ENCODE measurements at places on chromosomes 5 and 9. TPM values are rescaled to one million over a fixed set of nuclear protein-coding genes. Genes with fewer than 3 reads are reported as not detected.

The ANKRD31 gene
- total RNA-seq = not detected

The IL9 gene
- not detected for total RNA-seq

The FBN2 gene
- 16.1 TPM for total RNA-seq

The HINT2 gene
- total RNA-seq = 27.3 TPM

The RNF183 gene
- total RNA-seq = not detected

The ALDOB gene
- 20.1 TPM for total RNA-seq

The CFAP157 gene
- not detected for total RNA-seq

The CCDC192 gene
- not detected for total RNA-seq

DNA sequence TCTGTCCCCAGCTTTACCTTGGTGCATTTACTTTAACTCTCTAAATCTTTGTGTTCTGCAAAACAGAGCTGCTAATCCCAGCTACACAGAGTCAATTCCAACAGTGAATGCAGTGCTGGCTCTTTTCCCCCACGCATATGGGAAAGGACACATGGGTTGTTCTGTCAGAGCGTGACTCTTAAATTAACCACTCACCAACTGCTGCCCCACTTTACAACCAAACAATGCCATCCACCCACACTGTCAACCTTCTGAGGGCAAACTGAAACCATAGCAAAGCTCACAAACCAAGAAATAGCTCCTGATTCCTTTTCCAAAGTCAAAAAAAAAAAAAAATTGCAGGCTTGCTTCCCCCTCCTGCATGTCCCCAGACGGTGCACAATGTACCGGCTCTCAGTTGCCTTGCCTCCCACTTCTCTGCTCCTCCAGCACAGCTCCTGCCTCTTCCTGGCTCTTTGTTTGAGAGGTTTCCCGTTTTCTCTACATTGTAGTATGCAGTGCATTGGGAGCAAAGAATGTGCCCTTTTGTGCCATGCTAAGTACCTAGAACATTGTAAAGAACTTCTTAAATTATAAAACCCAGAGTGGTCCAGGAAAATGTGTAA lies 151.5 kb upstream of the DAPK1 start:
- H3K4me1 ChIP-seq = no peaks in the 10 kb centered on the region
- DNase-seq = no peak
- H3K27me3 ChIP-seq = no peaks in the 10 kb centered on the region
- H3K36me3 ChIP-seq = no peaks in the 10 kb centered on the region
- H3K4me3 ChIP-seq = no peak overlapping the region

GRCh38 chr9:7862170-7862569 lies 62.6 kb upstream of the DMAC1 start:
- no peak overlapping the region for H3K4me3 ChIP-seq
- no peak overlapping the region for H3K27ac ChIP-seq
- H3K36me3 ChIP-seq = no peaks in the 10 kb centered on the region
- no peak for DNase-seq
- H3K4me1 ChIP-seq = no peaks in the 10 kb centered on the region

DNA sequence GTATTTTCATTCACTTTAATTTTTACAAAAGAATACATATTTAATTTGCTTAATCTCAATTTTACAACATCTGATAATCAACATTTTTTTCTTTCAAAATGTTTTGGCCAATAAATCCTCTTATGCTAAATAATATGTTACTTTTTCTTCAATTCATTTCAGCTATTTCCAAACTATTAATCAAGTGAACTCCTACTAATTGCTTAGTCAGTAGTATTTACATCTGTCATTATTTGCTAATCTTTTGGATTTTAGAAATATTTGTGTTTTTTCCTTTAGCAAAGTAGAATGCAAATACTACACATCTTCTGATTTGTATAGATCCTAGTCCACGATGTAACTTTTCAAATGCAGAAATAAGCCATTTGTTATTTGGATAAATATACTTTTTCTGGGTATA lies 1.6 kb upstream of the TNPO1 start:
- H3K4me3 ChIP-seq = no peak overlapping the region

GRCh38 chr5:180823940-180824629 lies 21.5 kb upstream of the MGAT1 start:
- H3K27me3 ChIP-seq = no peaks in the 10 kb centered on the region
- H3K4me1 ChIP-seq = peaks cover 46% of the 10 kb centered on the region
- no peak overlapping the region for H3K4me3 ChIP-seq
- peak overlapping the region; percentile 15 for H3K27ac ChIP-seq
- no peaks in the 10 kb centered on the region for H3K36me3 ChIP-seq

GRCh38 chr9:110254500-110254899 lies 1.8 kb downstream of the TXN start:
- no peak for DNase-seq
- no peaks in the 10 kb centered on the region for H3K27me3 ChIP-seq
- H3K4me3 ChIP-seq = peak overlapping the region; percentile 93
- H3K4me1 ChIP-seq = peaks cover 61% of the 10 kb centered on the region

DNA sequence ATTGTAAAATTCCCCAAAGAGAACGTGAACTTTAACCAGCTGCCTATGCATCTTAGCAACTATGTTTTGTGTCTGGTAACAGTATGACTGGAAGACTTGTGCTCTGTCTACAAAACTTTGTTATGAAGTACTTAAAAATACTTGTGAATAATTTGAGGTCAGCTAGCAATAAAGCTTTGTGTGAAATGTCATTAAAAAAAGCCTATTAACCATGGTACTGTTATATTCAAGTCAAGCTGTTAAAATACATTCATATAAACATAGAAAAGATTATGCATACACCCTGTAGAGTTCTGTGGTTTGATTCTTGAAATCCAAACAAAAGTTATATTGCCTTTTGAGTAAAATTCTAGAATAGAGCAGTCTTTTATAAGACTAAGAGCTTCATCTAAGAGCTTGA lies 60.1 kb downstream of the VCAN start:
- H3K4me3 ChIP-seq = no peak overlapping the region
- H3K27ac ChIP-seq = no peak overlapping the region
- H3K36me3 ChIP-seq = no peaks in the 10 kb centered on the region
- no peak for DNase-seq
- H3K27me3 ChIP-seq = no peaks in the 10 kb centered on the region

- peak; percentile 78 for DNase-seq
- peaks cover 7% of the 10 kb centered on the region for H3K4me1 ChIP-seq
- H3K27me3 ChIP-seq = peaks cover 5% of the 10 kb centered on the region
- no peak overlapping the region for H3K27ac ChIP-seq
These were observed 26.9 kb upstream of the CNOT6 start for GRCh38 chr5:180467028-180467975.

GRCh38 chr9:92263131-92263530 lies 30.4 kb downstream of the IARS1 start:
- H3K4me1 ChIP-seq = no peaks in the 10 kb centered on the region
- no peaks in the 10 kb centered on the region for H3K27me3 ChIP-seq
- H3K27ac ChIP-seq = no peak overlapping the region
- no peak overlapping the region for H3K4me3 ChIP-seq
- H3K36me3 ChIP-seq = peaks cover 94% of the 10 kb centered on the region

DNA sequence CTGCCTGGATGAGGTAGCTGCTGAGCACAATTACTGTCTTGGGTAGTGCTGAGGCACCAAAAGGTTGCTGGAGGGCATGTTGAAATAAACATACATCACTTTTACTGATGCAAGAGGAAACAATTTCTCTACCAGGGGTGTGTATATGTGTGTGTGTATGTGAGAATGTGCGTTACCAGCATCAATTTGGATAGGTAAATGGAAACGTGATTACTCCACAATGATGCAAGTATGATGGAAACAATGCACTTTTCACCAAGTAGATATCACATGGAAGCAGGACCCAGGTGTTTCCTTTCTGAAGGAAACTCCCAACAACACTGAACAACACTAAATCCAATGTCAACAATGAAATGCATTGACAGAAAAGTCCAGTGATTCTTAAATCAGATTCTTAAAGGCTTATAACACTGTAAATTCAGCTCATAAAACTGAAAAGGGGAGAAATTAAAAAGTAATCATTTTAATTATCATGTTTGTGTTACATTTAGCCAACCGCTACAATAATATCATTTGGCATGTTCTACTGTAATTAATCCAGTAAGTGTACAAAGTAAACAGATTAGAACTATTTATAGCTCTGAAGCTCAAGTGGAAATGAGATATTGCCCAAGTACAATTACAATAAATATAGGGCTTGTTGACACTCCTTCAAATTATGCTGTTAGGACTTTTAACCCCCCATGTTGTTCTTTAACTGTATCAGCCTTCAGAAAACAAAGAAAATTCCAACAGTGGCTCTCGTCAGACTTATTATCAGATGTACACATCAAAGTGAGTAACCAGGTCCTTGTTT lies 25.3 kb downstream of the YIPF5 start:
- no peaks in the 10 kb centered on the region for H3K36me3 ChIP-seq
- DNase-seq = no peak
- no peaks in the 10 kb centered on the region for H3K4me1 ChIP-seq
- no peak overlapping the region for H3K27ac ChIP-seq
- H3K4me3 ChIP-seq = no peak overlapping the region

- no peaks in the 10 kb centered on the region for H3K4me1 ChIP-seq
- no peak overlapping the region for H3K4me3 ChIP-seq
- H3K27me3 ChIP-seq = no peaks in the 10 kb centered on the region
- no peaks in the 10 kb centered on the region for H3K36me3 ChIP-seq
These were observed 1536.2 kb downstream of the EFNA5 start for GRCh38 chr5:106134549-106134948.

DNA sequence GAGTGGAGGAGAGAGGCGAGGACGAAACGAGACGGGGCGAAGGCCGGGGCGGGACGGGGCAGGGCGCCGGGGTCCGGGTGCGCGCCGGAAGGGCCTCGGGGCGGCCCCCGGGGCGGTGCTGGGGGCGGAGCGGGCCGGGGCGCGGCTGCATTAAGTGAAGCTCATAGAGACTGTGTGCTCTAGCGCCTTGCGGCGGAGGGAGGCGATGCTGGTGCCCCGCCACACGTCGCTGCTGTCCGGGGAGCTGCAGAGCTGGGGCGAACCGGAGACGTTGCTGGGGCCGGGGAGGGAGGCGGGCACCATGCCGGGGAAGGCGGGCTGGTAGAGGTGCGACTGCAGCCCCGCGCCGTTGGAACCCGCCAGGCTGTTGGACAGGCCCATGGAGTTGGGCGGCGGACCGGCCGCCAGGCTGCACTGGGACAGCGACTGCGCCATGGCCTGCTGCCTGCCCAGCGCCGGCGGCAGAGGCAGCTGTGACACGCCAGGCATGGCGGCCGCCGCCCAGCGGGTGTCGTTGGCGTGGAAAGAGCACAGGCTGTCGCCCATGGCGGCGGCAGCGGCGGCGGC lies 8.3 kb downstream of the OTP start:
- H3K4me1 ChIP-seq = peaks cover 22% of the 10 kb centered on the region
- H3K27ac ChIP-seq = no peak overlapping the region
- peak; percentile 64 for DNase-seq

DNA sequence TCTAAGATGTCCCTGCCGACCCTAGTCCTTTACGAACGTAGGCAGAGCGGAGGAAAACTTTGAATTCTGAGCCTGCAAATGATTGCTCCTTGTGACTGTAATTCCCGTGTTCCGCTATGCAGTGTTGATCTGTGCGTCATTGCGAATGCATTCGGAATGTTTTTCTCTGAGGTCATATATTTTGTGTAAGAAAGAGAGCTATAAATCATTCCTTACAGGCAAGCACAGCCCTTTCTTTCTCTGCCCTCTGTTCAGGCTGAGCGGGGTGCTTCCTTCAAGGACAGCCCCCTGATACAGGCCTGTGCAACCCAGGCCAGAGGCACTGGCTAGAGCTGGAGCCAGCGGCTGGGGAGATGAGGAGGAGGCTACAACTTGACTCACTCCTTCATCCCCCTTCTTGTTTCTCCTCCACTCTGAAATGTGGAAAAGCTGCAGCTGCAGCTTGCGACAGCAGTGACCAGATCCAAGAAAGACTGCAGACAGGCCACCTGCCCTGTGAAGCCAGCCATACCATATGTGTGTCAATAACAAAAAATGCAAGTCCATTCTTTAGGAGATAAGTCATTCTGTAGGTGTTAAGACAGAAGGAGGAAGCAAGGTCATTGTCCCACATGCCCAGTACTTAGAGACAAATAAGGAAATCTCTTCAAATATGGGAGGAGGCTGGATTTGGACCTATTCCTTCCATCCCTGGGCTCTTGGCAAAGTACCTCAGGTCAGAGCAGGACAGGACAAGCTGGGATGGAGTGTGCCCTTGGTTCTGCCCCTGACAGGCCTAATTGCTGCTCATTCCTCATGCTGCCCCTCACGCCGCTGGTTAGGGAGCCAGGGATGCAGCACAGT lies 345.7 kb upstream of the WWC1 start:
- H3K4me1 ChIP-seq = no peaks in the 10 kb centered on the region
- H3K36me3 ChIP-seq = no peaks in the 10 kb centered on the region
- H3K27ac ChIP-seq = peak overlapping the region; percentile 57
- H3K27me3 ChIP-seq = no peaks in the 10 kb centered on the region

GRCh38 chr5:10461904-10462555 lies 20.4 kb downstream of the ROPN1L start:
- H3K36me3 ChIP-seq = no peaks in the 10 kb centered on the region
- no peaks in the 10 kb centered on the region for H3K27me3 ChIP-seq
- no peaks in the 10 kb centered on the region for H3K4me1 ChIP-seq

GRCh38 chr9:95341293-95341962 lies 23.9 kb upstream of the FANCC start:
- no peaks in the 10 kb centered on the region for H3K4me1 ChIP-seq
- no peaks in the 10 kb centered on the region for H3K36me3 ChIP-seq
- no peak overlapping the region for H3K27ac ChIP-seq
- H3K4me3 ChIP-seq = no peak overlapping the region
- H3K27me3 ChIP-seq = no peaks in the 10 kb centered on the region

- peaks cover 30% of the 10 kb centered on the region for H3K4me1 ChIP-seq
- H3K4me3 ChIP-seq = no peak overlapping the region
- H3K36me3 ChIP-seq = no peaks in the 10 kb centered on the region
- no peak overlapping the region for H3K27ac ChIP-seq
These were observed 6.8 kb upstream of the CXXC5 start for GRCh38 chr5:139641116-139642080.

DNA sequence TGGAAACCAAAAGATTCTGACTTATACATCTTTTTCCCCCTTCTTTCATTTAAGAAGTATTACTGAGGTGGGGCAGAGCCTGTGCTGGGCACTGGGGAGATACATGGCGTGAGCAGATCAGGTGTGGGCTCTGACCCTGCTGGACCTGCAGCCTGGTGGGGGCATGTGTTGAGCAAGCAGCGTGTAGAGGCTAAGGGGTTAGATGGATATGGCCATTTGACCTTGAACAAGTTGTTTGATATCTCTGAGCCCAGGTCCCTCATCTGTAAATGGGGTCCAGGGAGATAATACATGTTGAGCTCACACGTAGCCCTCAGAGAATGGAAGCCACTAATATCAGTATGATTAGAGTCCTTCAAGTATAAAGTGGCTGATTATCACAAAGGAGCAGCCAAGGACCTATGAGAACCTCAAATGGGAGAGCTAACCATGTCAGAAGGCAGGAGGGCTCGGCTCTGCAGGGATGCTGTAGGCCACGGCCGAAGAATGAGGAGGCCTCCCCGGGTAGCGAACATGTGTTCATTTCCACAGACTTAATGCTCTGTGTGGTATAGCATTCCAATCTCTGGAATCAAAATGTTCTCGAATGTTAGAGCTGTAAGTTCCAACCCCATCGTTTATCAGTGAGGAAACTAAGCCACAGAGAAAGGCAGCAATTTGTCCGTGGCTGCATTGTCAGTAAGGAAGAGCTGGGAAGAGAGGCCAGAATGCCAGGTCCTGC lies 15.4 kb upstream of the ANGPTL2 start:
- DNase-seq = no peak
- H3K4me3 ChIP-seq = no peak overlapping the region
- H3K4me1 ChIP-seq = peaks cover 19% of the 10 kb centered on the region
- no peaks in the 10 kb centered on the region for H3K36me3 ChIP-seq
- H3K27me3 ChIP-seq = no peaks in the 10 kb centered on the region

All from transverse colon (tissue), 4 donors.